ENCODE measurements at places on chromosomes 16 and 17.

GRCh38 chr16:24748242-24748641 lies 18.8 kb downstream of the TNRC6A start:
- DNase-seq = no peak

- no peak for DNase-seq
Observed at GRCh38 chr16:75632857-75633256, 9.8 kb upstream of the ADAT1 start.

- peak; percentile 16 for DNase-seq
Observed at GRCh38 chr16:24568392-24568791, 29.0 kb downstream of the RBBP6 start.

- DNase-seq = no peak
Observed at GRCh38 chr16:89822188-89823086, 5.8 kb upstream of the SPIRE2 start.

- no peak for DNase-seq
Observed at GRCh38 chr16:75750528-75750927, 24.2 kb upstream of the CPHXL start.

DNA sequence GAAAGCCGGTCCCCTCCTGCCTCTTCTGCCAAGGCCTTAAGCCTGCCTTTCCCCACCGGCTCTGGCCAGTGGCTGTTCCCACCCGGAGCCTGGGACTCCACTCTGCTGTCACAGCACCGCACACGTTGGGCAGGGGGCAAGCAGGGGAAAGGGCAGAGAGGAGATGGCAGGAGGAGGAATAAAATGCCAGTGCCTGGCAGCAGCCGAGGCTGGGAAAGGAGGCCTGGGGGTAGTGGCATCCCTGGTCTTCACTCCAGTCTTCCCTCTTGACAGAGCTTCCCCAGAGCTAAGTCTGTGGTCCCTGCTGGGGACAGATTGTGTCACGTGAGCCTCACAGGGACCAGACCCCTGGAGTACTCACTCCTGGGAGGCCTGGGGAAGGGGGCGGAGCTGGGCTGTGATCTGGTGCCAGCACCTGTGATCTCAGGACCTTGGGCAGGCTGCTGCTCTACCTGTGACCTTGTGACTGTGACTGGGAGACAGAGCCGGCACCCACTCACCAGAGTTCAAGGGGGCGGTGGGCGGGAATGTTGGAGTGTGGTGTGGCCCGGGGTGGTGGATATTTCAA lies 97.2 kb upstream of the GSE1 start:
- no peak for DNase-seq

GRCh38 chr16:81251871-81252270 lies 13.4 kb downstream of the BCO1 start:
- DNase-seq = no peak

DNA sequence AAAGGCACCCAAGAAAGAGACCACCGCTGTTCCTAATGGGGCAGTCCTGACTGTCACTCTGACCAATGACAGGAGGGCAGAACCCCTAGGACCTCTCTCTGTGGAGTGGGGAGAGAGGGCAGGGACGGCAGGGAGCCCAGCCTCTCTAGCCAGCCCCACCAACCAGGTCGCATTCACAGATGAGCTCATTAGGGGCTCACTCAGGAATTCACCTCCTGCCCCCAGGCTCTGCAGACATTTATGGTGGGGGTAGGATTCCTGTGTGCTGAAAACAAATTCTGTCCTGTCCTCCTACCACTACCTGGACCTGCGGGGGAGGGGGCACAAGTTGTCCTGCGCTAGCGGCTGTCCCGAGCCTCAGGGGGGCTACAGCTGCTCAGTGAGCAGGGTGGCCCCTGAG lies 27.7 kb upstream of the GPRC5C start:
- DNase-seq = no peak

DNA sequence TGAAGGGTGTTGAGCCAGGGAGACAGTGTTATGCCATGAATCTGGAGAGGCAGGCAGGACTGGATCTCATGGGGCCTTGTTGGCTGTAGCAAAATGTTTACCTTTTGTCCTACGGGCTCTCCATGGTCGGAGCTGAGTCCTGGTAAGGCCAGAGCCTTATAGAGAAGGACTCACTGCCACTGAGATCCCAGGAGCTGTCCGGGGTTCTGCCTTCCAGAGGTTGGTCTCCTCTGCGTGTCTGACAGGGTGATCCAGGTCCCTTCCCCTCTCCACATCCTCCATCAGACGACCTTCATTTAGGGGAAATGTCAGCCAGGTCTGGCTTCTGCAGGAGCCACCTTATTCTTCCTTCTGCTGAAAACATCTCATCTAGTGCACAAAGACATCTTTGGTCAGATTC lies 285.2 kb upstream of the N4BP1 start:
- no peak for DNase-seq

GRCh38 chr17:76032073-76032779 lies 5.1 kb upstream of the EVPL start:
- DNase-seq = no peak

DNA sequence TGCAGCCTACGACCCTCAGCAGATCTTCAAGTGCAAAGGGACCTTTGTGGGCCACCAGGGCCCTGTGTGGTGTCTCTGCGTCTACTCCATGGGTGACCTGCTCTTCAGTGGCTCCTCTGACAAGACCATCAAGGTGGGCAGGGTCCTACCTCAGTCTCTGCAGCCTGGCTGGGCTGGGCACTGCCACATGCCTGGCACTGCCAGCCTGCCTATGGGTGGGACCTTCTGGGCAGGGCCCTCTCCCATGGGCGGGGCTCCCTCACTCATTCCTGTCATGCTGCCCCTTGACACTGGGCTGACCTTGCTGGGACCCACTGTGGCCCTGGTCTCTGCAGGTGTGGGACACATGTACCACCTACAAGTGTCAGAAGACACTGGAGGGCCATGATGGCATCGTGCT lies 18.3 kb downstream of the TRAF7 start:
- DNase-seq = no peak

- no peak for DNase-seq
Observed at GRCh38 chr17:76497979-76498875, 3.0 kb downstream of the RHBDF2 start.

DNA sequence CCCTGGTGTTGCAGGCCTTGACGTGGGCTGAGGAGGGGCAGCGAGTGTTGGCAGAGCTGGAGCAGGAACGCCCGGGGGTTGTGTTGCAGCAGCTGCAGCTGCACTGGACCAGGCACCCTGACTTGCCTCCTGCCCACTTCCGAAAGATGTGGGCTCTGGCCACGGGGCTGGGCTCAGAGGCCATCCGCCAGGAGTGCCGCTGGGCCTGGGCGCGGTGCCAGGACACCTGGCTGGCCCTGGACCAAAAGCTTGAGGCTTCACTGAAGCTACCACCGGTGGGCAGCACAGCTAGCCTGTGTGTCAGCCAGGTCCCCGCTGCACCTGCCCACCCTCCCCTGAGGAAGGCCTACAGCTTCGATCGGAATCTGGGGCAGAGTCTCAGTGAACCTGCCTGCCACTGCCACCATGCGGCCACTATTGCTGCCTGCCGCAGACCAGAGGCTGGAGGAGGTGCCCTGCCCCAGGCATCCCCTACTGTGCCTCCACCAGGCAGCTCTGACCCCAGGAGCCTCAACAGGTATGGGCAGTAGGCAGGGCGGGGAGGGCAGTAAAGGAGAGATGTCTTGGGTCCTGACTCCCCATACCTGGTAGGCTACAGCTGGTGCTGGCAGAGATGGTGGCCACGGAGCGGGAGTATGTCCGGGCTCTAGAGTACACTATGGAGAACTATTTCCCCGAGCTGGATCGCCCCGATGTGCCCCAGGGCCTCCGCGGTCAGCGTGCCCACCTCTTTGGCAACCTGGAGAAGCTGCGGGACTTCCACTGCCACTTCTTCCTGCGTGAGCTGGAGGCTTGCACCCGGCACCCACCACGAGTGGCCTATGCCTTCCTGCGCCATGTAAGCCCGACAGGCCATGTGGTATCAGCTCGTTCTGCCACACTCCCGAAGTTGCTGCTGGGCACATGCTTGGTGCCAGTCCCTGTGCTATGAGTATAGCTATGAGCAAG lies 5.6 kb downstream of the PLEKHG4 start:
- DNase-seq = no peak

GRCh38 chr17:63704836-63705235 lies 4.9 kb upstream of the LIMD2 start:
- no peak for DNase-seq

GRCh38 chr17:75270966-75271232 lies at the start of gene MIF4GD:
Gene MIF4GD, minus strand, starts transcription at chr17:75271231. Its CDS starts 1,036 bp downstream, at chr17:75270195.
- no peak for DNase-seq

DNA sequence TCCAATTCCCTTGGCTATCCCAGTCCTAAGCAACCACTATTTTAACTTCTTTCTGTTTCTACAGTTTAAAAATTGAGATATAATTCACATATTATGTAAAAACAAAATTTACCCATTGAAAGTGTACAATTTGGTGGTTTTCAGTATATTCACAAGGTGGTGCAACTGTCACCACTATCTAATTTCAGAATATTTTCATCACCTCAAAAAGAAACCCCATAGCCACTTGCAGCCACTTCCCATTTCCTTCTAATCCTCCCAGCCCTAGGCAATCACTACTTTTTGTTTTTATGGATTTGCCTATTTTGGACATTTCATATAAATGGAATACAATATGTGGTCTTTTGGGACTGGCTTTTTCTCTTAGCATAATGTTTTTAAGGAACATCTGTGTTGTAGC lies 36.1 kb upstream of the NACA2 start:
- DNase-seq = no peak

GRCh38 chr17:40499551-40500189 lies 1.8 kb downstream of the TNS4 start:
- DNase-seq = no peak

- no peak for DNase-seq
Observed at GRCh38 chr17:81518113-81518784, 5.7 kb upstream of the ACTG1 start.

DNA sequence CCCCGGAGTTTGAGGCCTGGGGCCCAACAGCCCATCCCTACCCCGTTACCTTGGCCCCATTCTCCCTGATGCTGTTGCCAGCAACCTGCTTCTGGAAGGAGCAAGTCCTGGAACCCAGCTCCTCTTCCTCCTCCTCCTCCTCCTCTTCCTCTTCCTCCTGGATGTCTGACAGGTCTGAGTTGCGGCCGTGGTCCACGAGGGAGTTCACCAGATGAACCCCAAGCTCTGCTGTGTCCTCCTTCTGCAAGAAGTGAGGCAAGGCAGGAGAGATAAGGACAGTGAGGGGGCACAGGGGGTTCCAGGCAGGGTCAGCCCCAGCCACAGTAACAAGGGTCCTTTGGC lies 18.7 kb downstream of the TSPOAP1 start:
- DNase-seq = no peak

- DNase-seq = no peak
Observed at GRCh38 chr16:53745753-53746266, 41.9 kb downstream of the FTO start.

DNA sequence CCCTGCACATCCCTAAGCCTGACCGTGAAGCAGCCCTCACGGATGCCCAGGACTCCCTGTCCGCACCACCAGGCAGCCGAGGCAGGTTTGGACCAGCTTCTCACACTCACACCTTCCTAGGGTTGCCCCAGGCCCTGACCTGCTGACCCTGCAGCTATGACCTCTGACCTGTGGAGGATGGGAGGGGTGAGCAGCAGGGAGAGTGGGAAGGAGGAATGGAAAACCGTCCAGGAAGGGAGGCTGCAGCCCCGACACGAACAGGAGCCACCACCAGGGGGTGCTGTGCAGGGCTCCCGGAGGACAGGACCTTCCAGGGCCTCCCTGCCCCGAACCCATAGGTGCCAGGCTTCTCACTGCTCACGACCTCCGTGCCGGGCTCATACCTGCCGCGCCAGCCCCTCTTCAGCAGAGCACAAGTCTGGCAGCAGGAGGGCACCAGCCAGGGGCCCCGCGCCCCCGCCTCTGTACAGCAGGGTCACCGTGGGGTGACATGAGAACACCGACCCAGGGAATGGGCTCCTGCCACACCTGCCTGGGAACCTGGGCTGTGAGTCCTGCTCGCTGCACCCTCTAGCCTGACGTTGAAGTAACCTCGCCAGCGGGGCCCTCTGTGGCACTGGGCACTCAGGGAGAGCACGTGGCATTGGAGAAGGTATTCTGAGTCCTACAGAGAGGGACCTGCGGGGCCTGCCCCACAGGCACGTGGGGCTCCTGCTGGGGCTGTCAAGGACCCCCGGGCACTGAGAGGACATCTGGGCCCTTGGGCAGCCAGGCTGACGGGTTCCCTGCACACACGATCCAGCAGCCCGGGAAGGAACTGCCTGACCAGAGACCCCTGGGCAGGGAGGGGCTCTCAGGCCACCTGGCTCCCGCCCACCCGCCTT lies 37.6 kb downstream of the CTU2 start:
- DNase-seq = no peak

- DNase-seq = no peak
Observed at GRCh38 chr17:34366529-34367107, 3.6 kb upstream of the CCL1 start.

GRCh38 chr16:81523387-81524115 lies 78.9 kb downstream of the CMIP start:
- DNase-seq = no peak

- no peak for DNase-seq
Observed at GRCh38 chr16:75065149-75065505, 51.5 kb downstream of the LDHD start.
